Right forelimb (tissue), 1 donor: ENCODE measurements at places on chromosomes 7 and 10.

DNA sequence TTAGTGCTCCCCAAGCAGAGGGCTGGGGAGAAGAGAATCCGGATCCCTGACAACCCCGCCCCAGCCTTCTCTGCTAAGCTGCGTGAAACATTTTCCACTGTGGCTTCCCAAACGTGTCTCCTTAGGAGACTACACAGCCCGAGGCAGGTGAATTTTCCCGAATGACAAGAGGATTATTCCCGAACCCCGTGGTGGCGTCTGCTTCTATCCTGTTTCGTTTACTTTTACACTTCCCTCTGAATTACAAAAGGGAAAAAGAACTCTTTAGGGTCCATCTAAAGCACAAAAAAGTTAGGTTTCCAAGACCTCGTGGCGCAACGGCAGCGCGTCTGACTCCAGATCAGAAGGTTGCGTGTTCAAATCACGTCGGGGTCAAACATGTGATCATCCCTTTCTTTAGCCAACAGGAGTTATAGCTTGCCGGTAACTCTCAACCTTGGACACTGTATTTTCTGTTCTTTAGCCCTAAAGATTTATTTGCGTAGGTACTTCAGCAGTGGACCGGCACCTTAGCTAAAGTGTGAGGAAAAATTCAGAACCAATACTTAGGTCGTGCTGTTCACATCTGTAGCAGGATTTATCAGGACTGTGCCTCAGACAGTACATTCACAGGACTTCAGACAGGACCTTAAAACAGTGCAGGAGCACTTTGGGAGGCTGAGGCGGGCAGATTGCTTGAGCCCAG lies 3.2 kb upstream of the ZNF789 start:
- DNase-seq = no peak

DNA sequence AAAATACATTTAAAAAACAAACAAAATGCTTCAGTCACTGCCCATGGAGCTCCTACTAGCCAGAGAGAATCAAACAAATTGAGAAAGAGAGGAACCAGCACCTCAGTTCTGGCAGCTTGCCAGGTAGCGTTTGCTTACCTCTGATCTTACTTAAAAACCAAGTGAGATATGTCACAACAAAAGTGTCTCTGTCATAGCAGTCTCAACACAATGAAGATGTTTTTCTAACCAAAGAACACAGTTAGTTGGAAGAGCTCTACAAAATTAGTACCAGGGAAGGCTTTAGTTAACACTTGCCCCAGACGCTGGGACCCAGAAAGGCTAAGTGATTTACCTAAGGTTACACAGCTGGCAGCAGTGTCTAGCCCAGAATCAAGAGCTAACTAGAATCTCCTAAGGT lies 3.4 kb downstream of the DOCK4 start:
- DNase-seq = no peak

- DNase-seq = no peak
Measured at GRCh38 chr10:77590344-77591237, 47.0 kb downstream of the KCNMA1 start.

GRCh38 chr7:47266131-47266706 lies 315.7 kb downstream of the TNS3 start:
- DNase-seq = peak; percentile 86

DNA sequence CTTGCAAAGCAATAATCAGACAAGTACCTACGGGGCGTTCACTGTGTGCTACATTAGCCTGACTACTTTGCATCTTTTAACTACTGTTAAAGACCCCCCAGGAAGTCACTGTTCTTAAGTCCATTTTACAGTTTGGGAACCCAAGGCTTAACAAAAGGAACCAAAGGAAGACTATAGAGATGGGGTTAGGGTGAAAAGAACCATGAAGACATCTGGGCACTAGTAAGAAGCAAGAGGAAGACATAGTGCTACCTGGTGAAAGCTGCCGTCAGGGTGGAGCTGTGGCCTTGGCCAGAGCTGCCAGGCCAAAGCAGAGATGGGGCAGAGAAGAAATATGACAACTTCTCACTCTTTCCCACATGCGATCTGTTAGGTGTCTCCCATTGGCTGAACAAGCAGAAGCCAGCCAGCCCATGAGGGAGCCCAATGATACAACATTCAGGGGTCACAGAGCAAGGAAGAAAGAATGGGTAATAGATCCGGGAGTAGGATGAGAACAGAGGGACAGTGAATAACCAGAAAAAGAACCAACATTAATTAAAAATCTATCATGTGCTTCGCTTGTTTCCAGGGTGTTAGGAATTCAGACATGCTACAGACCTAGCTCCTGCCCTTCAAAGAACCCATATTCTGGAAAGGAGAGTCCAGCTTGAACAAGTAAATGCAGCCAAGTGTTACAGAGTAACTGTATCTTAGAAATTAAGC lies 85.4 kb downstream of the ARID5B start:
- DNase-seq = no peak

DNA sequence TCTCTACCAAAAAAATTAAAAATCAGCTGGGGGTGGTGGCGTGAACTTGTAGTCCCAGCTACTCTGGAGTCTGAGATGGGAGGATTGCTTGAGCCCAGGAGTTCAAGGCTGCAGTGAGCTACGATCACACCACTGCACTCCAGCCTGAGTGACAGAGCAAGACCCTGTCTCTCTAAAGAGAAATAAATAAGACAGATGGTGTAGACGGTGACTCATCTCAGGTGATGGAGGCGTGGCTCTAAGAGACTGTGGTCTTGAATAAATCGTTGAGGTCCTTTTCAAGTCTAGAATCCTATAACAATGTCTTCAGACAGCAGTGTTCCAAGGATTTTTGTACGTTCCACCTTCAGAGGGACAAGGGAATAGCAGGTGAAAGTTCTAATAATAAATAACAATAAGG lies 53.8 kb upstream of the PFKFB3 start:
- DNase-seq = no peak

- DNase-seq = no peak
Measured at GRCh38 chr7:12757443-12757842, 70.0 kb downstream of the ARL4A start.
